Fibroblast of skin of right quadriceps (primary cell): ENCODE measurements at places on chromosomes 5 and 9.

- no peak for DNase-seq
These were observed 189.9 kb upstream of the SMC2 start for GRCh38 chr9:103904242-103904641.

GRCh38 chr5:145483212-145483611 is 351.9 kb downstream of the PRELID2 start:
- DNase-seq = peak; percentile 50

- DNase-seq = no peak
These were observed 3.0 kb upstream of the TUBB4B start for GRCh38 chr9:137237759-137238726.

DNA sequence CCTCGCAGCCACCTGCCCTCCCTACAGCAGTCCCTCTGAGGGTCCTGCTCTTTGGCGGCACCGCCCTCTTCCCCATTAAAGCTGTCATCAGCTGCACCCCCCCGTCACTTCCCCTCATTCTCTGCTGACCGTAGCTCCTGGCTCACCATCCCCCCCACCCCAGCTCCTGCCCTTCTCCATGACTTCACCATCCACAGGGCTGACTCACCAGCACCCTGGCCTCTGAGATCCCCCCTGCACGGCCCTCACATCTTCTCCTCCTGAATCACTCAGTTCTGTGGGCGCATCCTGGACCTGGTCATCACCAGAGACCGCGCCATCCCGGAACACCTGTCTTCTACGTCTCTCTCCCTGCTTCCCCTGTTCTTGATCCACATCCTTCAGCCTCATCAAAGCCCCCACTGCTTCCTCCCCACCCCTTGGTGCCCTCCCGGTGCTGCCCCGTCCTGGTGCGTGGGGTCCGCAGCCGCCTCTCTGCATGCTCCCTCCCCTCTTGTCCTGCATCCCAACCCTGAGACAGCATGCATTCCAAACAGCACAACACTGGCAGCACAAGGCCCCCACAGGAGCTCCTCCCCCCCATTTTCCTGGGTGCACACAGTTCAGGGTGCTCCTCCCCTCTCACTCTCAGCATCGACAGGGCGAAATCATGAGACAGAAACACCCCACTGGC is 12.9 kb downstream of the FLT4 start:
- no peak for DNase-seq

DNA sequence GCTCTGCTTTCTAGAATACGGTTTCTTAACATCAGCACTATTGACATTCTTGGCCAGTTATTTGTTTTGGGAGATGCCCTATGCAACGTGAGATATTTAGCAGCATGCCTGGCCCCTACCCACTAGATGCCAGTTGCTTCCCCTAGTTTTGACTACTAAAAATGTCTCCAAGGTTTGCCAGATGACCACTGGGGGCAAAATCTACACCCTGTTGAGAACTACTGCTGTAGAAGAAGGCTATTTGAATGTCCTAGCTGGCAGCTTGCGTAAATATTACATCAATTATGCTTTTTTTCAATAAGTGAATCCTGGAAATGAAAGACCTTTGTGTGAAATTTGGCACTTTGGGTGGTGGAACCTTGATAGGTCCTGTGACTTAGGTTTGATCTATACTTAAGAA is 5.0 kb downstream of the NCBP1 start:
- no peak for DNase-seq

DNA sequence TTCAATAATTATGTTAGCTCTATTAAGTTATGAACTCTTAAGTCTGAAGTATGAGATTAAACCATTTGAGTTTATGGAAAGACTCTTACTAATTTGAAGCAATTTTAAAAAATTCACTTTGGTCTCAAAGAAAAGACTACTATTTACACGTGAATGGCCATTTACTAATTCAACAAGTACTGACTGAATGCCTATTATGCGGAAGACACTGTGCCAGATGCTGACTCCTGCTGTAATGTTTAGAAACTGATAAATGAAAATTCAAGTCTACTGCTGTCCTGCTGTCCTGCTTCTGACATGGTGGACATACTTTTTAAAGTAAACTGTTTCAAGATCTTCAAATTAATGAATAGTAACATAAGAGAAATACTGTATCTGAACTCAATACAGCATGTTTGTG is 116.2 kb downstream of the MPDZ start:
- DNase-seq = no peak

DNA sequence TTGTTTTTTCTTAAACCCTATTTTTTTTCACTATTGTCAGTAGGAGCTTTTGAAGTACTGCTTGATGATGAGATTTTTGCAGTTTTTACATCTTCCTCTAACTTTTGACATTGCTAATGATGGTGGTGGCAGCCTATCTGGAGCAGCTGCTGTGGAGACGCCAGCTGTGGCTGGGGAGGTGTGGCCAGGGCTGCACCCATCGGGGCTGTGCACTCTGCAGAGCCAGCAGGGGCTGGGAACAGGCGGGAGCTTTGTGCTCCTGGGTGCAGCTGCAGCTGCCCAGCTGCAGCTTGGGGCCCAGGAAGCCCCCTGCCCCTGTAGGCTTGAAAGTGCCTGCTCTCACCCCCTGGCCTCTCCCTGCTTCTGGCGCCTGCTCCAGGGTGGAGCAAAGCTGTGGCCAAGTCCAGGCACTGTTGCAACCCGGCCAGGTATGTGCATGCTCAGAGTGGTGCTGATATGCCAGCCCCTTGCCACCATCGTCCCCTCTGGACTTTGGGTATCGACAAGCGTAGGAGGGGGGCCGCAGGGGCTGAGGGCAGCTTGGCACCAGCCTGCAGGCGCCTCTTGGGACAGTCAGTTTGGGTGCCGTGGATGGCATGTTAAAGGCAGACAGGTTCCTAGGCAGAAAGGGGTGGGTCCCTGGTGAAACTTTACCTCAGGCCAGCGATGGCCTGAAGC is 39.2 kb downstream of the FER start:
- DNase-seq = no peak

DNA sequence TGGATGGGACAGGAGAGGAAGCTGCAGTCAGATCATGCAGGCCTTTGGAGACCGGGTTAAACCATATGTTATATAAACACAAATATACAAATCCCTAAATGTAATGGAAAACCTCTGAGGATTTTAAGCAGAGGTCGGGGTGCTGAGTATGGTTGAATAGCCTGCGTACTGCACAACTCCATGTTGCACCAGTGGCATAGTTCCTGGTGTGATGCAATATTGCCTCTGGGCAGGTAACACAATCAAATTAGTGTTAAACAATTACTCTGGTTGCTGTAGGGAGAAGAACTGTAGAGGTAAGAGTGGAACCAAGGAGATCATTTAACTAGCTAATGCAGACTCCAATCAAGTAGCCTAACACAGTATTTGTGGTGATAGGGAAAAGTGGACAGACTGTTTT is 21.3 kb upstream of the RNF145 start:
- DNase-seq = no peak

DNA sequence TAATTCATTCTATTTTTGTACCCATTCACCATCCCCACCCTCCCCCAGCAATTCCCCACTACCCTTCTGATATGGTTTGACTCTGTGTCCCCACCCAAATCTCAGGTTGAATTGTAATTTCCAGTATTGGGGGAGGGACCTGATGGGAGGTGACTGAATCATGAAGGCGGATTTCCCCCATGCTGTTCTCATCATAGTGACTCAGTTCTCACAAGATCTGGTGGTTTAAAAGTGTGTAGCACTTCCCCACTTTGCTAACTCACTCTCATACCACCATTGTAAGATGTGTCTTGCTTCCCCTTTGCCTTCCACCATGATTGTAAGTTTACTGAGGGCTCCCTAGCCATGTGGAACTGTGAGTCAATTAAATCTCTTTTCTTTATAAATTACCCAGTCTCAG is 25.9 kb upstream of the TESK1 start:
- no peak for DNase-seq

GRCh38 chr9:133991214-133991921 is 756 bp downstream of the VAV2 start:
- no peak for DNase-seq

DNA sequence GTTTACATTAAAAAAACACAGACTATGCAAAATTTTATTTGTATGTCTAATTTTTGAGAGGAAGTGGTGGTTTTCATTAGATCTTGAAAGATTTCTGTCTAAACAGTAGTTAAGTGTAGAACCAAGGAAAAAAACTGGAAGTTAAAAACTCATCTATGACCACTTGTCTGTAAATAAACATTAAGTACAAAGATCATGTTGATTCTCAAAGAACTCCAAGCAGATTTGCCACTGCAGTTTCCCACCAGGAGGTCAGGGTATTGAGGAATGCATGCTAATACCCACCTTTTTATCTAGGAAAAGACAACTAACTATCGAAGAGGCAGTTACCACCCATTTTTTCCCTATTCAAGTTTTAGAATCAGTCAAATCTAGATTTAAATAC is 1.9 kb downstream of the STOM start:
- DNase-seq = no peak

DNA sequence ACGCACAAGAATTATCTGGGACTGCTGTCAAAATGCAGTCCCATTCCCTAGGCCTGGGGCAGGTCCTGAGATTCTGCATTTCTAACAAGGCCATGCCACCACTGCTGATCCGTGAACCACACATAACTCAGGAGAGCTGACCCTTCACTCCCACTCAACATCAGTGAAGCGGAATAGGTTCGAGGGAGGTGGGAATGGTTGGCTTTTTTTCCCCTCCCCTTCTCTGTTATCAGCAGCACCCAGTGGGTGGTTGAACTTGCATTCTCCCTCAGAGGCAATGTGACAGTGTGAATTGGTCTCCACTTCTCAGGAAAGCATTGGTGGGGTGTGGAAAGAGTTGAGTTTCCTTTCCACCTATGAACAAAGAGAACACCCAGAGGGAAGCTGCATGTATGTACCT is 344.3 kb downstream of the GADD45G start:
- no peak for DNase-seq

GRCh38 chr9:125246261-125246667 is 5.1 kb upstream of the HSPA5 start:
- DNase-seq = no peak

DNA sequence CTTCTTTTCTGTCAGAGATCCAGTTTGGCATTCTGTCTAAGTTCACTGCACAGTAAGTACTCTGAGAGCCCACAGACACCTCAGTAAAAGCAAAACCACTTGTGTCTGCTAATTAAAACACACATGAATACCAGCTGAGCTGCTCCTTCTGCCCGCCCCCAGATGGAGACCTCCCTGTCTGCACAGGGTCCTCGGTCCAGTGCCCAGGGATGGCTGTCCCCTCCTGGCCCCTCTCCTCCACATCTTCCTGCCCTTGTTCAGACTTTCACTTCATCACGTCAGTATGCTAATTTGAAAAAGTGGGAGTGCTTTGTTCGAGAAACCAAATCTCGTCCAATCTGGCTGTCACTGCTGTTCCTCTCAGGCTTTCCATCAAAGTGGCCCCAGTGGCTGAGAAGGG is 43.5 kb downstream of the LIX1 start:
- DNase-seq = no peak

DNA sequence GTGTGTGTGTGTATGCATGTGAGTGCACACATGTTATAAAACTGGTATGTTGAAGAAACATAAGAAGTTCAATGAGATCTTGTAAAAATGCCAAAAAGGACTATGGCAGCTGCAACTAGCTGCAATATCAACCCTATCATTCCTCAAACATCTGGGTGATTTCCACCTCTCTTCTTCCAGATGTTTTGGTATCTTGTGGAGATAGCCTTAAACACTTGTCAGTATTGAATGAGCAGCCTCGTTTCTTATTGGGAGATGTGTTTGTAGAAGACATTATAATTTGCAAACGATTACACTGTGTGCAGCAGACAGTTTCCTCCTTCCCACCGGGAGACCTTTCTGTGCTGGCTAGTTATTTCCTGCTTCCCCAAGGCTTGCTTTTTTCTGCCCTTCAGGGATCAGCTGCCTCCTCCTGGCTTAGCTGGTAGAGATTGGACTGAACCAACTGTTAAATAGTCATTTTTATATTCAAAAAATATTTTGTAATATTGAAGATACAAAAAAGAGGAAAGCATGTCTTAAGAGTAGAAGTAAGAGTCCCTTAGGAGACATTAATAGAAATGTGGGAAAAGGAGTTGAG is 168.4 kb upstream of the MPDZ start:
- no peak for DNase-seq

DNA sequence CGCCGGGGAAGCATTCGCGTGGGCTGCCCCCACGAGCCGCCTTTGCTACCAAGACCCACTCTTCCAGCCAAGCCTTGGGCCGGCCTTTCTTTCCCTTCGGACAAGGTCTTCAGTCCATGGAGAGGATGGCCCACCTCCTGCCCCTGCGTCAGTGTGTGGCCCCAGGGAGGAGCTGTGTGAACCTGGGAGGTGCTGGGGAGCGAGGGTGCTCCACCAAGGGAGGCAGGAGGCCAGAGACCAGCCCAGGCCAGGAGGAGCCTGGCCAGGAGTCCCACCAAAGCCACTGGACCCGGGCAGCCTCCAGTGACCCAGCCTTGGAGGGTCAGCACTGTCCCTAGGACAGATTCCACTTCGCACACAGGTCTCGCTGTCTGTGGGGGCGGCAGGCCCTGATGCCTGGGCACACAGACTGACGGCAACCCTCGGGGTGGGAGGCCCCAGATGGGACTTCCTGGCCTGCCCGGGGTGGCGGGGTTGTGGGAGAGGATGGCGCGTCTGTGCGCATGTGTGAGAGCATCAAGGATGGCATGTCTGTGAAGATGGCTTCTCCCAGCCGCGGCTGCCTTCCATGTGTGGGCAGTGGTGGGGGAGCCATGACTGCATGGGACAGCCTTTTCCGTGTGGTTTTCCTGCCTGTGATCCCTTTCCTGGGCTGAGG is 113.3 kb upstream of the LPCAT1 start:
- DNase-seq = no peak

DNA sequence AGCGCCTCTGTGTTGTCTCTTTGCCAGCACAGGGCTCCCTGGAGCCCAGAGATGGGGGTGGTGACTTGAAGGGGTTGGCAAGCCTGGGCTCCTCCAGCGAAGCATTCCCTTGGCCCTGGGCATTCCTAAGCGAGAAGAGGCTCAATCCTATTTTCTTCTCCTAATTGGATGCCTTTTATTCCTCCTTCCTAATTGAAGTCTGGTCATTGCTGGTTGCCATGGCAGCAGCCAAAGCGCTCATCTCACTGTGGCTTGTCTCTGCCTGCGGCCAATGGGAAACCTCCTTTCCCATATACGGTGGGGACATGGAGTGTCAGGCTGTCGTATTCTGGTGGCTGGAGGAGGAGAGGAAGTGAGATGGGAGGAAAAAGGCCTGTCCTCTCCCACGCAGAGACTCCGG is 52.3 kb upstream of the RARS1 start:
- DNase-seq = peak; percentile 41

DNA sequence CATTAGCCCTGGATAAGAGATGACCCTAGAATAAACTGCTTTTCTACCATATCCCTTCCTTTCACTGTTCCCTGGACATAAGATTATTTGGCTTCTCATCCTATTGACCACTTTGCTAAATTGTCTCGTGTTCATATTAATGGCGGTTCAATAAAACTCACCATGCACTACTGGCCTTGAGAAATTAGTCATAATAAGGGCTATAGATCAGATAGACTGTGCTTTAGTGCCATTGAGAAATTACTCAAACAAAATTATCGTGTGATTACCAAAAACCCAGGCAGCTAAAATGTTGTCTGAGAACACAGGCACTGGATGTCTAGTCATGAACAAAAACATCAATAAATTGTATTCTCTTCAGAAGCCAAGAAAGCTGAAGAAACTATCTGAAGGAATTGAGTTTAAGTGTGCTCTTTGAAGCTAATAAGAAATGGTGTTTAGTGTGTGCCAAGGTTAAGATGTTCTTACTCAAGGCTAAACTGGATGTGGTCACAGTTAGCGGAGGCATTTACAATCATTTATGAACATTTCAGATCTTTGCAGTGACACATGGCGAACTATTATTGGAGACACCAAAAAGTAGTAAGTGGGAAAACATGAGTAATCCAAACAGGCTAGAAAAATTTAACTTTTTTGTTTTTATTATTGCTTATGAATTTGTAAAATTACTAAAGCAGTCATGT is 460.4 kb upstream of the RORB start:
- no peak for DNase-seq

GRCh38 chr9:17018540-17019196 is 116.2 kb upstream of the CNTLN start:
- no peak for DNase-seq
